ENCODE measurements at places on chromosomes 2 and 18. TPM values are rescaled to one million over a fixed set of nuclear protein-coding genes. Genes with fewer than 3 reads are reported as not detected.

TTC32 gene
- 38.1 TPM for total RNA-seq

SCYGR8 gene
- not detected for total RNA-seq

CCDC178 gene
- not detected for total RNA-seq

OTOF gene
- total RNA-seq = not detected

OTOS gene
- not detected for total RNA-seq

CD8A gene
- 0.76 TPM for total RNA-seq

PIEZO2 gene
- not detected for total RNA-seq

RAB10 gene
- 64.1 TPM for total RNA-seq

MEP1B gene
- not detected for total RNA-seq

CDH2 gene
- total RNA-seq = not detected

TUBB6 gene
- 30.4 TPM for total RNA-seq

PRSS56 gene
- not detected for total RNA-seq

C18orf54 gene
- 4.8 TPM for total RNA-seq

TCF23 gene
- total RNA-seq = 0.10 TPM

KYNU gene
- 50.4 TPM for total RNA-seq

CRACDL gene
- total RNA-seq = 0.07 TPM

SAG gene
- total RNA-seq = 0.17 TPM

CD28 gene
- 0.10 TPM for total RNA-seq

BIN1 gene
- total RNA-seq = 93.9 TPM

Measured in B cell (primary cell).